NCI-H187 (cell line): ENCODE measurements at places on chromosomes 12 and 14.

GRCh38 chr12:14327711-14328110 is 37.8 kb upstream of the ATF7IP start:
- DNase-seq = no peak

- no peak for DNase-seq
Observed at GRCh38 chr14:65478596-65478995, 66.1 kb downstream of the FUT8 start.

DNA sequence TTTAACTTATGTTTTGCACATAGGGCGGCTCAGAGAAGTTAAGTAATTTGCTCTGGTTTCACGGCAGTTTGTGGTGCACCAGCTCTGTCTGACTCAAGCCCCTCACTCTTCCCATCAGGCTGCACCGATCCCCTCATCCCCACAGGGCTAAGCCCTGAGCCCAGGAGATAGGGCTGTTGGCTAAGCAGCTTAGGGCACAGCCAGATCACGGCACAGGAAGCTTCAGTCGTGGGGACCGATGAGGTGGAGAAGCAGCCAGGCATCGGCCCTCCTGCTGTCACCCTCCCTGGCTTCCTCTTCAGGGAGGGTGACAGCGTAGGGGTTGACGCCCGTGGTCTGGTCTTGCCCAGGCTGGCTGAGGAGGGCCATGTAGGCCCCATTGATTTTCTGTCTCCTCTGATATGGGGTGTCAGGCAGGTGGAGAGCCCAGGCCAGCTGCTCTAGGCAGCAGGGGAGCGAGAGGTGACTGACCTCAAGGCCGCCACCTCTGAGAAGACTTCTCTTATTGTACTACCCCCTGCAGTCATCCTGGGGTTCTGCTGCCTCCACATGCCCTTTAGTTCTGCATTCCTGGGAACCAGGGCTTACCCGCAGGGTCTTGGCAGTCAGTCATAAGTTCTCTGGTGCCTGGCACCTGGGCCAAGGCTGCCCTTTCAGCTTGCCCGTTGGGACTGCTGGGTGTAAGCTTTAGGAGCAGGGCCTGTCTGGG is 166.4 kb downstream of the TSPAN9 start:
- no peak for DNase-seq

- no peak for DNase-seq
Observed at GRCh38 chr12:57491393-57492280, 3.8 kb downstream of the MARS1 start.

GRCh38 chr12:15794196-15794595 is 5.0 kb upstream of the EPS8 start:
- no peak for DNase-seq

- DNase-seq = no peak
Observed at GRCh38 chr12:12877781-12878455, 13.4 kb upstream of the GPRC5A start.

DNA sequence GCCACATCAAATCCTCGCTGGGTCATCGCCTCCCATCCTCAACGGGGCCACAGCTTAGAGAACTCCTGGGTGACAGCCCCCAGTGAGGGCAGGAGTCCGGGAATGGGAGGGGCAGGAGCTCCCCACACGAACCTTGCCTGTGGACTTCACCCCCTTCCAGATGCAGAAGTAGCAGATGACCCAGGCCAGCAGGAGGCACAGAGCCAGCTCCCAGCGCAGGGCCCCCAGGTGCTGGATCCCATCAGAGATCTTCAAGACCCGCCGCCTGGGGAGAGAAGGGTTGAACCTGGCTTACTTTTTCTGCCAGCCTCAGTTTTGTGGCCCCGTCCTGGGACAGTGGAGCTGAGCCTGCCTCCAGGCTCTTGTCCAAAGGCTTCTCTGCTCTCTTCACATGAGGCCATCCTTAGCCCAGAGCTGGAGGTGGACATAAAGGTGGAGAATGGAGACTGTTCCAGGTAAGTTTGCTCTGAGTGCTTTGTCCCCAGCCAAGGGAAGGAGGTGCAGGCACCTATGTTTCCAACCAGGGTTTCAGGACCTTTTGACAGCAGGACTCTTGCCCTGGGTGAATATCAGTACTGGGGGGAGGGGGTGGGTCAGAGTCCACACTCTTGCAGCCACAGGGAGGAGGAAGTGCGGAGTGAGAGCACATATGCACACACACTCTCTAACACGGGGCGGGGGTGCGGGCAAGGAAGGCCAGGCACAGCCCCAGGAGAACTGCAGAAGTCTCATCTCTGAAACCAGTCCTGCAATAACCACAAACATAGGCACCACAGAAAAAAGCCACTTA is 23.3 kb upstream of the SLC6A12 start:
- DNase-seq = no peak

- no peak for DNase-seq
Observed at GRCh38 chr14:102819176-102819628, 42.0 kb downstream of the TRAF3 start.

- no peak for DNase-seq
Observed at GRCh38 chr12:132478845-132479244, 11.1 kb upstream of the FBRSL1 start.

GRCh38 chr12:54861927-54862326 is 7.6 kb downstream of the MUCL1 start:
- DNase-seq = no peak

GRCh38 chr14:94175011-94175745 is 1.1 kb downstream of the PPP4R4 start:
- no peak for DNase-seq

- no peak for DNase-seq
Observed at GRCh38 chr12:75585330-75585729, 73.9 kb upstream of the KRR1 start.

GRCh38 chr14:101301011-101301410 is 260.3 kb upstream of the DIO3 start:
- no peak for DNase-seq

- DNase-seq = no peak
Observed at GRCh38 chr12:25689996-25690501, 137.0 kb upstream of the LMNTD1 start.

- DNase-seq = no peak
Observed at GRCh38 chr12:639988-640387, 23.3 kb downstream of the NINJ2 start.
